ENCODE measurements at places on chromosomes 3 and 15. TPM values are rescaled to one million over a fixed set of nuclear protein-coding genes. Genes with fewer than 3 reads are reported as not detected.

The FBXO40 gene
- not detected for total RNA-seq

DNA sequence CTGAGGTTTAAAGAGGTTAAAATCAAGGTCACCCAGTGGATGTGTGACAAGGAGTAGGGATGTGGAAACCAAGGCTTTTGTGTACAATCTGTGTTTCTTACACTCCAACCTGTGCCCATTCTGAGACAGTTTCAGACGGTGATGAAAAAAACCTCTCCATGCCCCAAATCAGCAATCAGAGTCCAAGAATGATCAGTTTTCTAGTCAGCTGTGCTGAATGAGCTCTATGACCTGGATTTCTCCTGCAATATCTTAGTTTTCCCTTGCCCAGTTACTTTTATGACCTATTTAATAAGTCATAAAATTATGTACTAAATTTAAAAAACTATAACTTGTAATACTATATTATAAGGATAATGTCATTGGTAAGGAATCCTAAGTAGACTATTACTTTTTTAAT lies 37.5 kb upstream of the CBLB start:
- H3K27ac ChIP-seq = no peak overlapping the region
- peaks cover 2% of the 10 kb centered on the region for H3K4me1 ChIP-seq
- H3K4me3 ChIP-seq = no peak overlapping the region
- H3K36me3 ChIP-seq = peaks cover 3% of the 10 kb centered on the region
- no peak for DNase-seq
- no peaks in the 10 kb centered on the region for H3K27me3 ChIP-seq

DNA sequence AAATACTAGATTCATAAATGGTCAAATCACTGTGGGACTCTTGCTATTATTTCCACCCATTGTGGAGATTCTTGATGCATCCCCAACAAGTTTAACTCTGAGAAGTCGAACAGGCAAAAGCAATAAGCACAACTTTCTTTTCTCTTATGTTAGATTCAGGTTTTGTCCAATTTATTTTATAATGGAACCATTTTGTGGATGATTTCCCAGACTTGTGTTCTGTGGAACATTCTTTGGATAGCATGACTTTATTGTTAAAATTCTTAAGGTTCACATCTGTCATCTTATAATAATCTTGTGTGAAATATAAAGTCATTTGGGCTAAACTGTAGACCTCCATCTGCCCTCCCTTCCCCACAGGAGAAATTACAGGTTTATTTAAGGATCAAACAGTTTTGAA lies 213.7 kb downstream of the LPP start:
- no peaks in the 10 kb centered on the region for H3K4me1 ChIP-seq
- H3K27ac ChIP-seq = no peak overlapping the region
- no peak for DNase-seq
- no peaks in the 10 kb centered on the region for H3K27me3 ChIP-seq

GRCh38 chr3:137110392-137110996 lies 152.7 kb downstream of the IL20RB start:
- no peak overlapping the region for H3K27ac ChIP-seq
- H3K4me1 ChIP-seq = no peaks in the 10 kb centered on the region
- H3K36me3 ChIP-seq = no peaks in the 10 kb centered on the region
